ENCODE measurements at places on chromosomes 5 and 9.

DNA sequence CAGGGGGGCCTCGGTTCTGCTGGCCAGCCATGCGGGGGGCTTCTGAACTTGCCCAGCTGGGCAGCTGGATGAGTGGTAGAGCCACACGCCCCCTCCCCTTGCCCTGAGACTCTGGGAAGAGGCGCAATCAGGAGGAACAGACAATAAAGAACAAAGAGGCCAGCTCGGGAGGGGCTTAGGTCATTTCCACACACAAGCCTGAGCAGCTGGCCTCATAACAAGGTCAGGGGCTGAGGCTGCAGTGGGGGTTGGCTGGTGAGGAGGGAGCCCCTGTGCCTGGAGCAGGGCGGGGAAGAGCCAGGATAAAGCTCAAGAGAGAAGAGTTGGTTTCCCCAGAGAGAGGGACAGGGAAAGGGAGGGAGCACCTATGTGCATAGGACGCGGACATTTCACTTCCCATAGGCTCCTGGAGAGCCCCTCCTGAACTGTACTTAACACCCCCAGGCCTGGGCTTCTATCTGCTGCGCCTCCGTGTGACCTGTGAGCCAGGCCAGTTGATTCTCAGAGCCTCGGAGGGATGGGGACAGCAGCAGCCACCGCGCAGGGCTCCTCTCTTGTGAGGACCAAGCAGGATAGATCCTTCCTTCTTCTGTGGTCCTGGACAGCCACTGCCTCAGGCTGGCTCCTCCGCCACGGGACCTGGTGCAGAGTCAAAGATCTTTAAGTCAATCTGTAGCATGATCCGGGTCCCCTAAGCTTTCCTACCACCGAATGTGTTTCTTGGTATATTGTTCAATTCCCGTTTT, 75.3 kb upstream of the GGTA1 start:
- no peak for DNase-seq

- peak; percentile 54 for DNase-seq
Measured at GRCh38 chr5:123371575-123372179, 51.5 kb downstream of the CEP120 start.

- no peak for DNase-seq
Measured at GRCh38 chr9:129981180-129981907, 61.6 kb downstream of the FNBP1 start.

- no peak for DNase-seq
Measured at GRCh38 chr5:2260211-2261003, 377.7 kb upstream of the IRX4 start.

GRCh38 chr9:5873439-5873838, 17.2 kb upstream of the MLANA start:
- DNase-seq, result no peak

DNA sequence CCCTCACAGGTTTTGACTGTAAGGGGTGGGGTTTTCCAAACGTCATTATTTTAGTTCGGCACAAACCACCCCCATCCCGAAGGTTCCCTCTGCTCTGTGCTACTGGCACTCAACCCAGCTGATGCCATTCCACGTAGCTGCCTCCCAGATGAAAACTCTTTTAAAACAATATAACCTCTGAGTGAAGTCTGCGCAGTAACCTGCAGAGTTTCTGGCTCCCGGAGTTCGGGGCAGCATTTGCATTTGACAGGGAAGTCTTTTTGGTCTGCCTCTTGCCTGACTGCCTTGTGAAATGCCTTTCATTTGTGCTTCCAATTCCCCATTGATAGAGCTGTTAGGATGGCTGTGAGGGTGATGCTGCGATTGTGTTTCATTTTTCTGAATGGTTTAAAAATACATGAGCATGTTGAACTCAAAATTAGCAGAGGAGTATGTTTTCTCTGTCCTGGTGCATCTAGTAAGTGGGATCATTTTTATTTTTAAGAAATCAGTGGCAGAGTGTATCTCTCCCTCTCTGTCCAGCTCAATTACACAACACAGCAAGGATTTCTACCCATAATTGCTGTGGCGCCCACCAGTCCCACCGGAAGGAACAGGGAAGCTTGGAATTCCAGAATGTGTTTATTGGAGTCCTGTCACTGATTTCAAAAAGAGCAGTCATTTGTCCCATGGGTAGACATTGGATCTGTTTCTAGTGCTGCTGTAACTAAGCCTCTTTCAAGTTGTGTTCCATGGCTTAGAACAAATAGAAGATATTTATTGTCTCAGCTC, 24.8 kb downstream of the ADCY2 start:
- DNase-seq, result no peak

DNA sequence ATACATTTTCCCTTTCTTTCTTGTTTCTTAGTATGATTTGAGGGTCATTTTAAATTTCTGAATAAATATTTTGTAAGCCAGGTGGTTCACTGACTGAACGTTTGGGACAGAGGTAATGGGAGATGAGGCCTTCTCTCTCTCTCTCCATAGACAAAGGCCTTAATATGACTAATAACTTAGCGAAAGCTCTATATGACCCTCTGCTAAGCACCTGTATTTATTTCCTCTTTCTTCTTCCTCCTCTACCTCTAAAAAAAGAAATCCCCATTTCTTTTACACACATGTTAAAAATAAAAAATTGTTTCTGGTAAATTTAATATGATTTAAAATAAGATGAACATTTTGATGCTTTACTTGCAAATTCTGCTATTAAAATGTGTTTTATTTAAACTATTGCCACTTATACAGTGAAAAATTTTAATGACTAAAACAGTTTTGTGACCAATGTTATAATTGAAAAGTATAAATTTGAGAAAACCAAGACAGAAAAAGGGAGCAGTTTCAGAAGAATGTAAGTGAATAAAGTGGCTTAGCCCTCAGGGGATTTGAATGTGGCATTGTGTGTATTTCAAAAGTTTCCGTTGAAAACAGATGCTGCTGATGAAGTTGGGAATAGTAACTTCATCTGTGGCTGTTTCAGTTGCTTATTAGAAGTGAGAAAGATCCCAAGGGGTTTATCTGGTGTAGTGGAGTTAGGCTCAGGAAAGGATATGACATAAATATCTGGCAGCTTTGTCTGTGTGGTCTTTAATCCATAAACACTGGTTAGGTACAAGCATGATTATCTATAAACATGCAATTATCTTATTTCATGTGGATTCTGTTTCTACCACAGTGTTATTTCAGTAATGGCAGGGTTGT, 128.6 kb upstream of the GRHPR start:
- DNase-seq, result no peak

DNA sequence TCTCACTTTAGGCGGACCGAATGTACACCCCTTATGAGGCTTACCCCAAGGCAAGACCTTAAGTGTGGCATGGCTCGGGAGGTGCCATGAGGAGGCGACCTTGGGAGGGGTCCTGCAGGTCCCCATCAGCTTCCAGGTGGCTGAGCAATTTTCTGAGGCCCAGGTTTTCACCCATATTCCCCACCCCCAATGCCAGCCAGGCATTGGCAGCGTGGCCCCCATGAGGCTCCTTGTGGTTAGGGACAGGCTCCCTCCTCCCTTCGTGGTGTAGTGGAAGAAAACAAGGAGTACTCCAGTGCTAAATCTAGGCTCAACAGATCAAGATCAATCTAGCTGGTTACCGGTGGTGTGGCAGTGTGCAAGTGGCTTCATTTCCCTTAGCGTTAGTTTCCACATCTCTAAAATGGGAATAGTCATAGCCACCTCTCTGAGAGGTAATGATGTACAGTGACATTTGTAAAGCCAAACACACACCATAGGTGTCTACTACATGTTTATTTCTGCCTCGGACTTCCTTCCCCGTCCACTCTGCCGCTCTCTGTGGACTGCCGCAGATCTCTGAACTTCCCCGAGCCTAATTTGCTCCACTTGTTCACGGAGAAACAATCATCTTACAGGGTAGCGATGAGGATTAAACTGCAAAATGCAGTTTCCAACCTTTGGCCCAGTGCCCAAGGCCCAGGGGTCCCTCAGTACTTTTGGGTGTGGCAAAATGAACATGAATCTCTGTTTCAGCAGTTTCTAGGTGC, 8.4 kb downstream of the LHX2 start:
- no peak for DNase-seq

DNA sequence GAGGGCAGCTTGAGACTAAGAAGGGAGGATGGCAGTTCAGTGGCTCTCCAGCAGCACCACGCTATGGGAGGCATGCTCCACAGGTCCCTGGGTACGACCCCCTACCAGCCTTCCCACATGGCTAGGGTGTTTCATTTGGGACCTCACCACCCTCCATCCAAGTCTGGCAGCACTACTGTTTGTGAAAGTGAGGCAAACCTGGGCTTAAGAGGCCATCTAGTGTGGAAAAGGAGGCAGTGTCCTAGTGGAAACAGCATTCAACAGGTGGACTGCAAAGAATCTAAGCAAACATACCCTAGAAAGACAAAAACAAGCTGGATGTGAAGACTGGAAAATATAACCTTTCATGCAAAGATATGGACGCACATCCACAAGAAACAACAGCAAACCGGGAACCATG, 4.8 kb upstream of the C5orf47 start:
- no peak for DNase-seq

- DNase-seq, result no peak
Measured at GRCh38 chr9:101677861-101678260, 60.6 kb downstream of the GRIN3A start.

DNA sequence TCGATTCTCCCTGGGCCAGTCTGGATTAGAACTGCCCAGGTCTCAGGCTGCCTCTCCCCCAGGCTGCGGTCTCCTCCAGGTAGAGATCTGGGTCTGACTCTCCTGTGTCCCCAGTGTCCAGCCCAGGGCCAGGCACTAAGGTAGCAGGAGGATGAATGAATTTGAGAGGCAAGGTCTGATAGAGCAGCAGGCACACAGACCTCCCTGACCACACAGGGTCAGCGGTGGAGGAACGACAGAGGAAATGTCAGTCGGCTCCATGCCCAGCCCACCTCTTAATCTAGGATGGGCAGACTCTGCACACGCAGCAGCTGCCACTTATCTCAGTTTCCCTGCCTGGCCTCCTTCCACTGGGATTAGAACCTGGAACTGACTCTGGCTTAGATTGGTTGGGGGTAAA, 272.7 kb upstream of the MVB12B start:
- DNase-seq, result no peak

DNA sequence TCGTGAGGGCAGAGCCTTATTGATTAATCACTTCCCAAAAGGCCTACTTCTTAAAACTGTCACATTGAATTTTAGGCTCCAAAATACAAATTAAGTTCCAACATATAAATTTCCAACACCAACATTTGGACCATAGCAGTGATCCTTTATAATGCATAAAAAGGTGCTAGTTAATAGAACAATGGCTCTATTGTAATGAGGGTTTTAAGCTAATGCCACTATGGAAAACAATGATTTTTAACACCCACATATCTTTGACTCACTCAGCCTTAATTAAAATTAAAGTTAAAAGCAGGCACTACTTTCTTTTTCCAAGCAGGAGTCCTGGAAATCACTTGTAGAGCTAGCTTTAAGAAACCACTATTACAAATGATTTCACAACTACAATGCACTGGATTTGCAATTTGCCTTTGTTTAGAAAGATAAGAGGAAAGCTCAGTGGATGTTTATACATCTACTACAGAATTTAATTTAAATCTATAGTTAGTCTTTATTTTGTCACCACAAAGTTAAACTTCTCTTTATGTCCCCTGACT, 41.8 kb downstream of the DPYSL3 start:
- no peak for DNase-seq

GRCh38 chr5:116722651-116723050, 148.0 kb upstream of the SEMA6A start:
- DNase-seq, result no peak

- DNase-seq, result no peak
Measured at GRCh38 chr5:124065508-124065907, 553.5 kb downstream of the CSNK1G3 start.

GRCh38 chr5:159359408-159359807, 29.1 kb upstream of the IL12B start:
- DNase-seq, result no peak

GRCh38 chr9:6676254-6676921, 30.9 kb upstream of the GLDC start:
- no peak for DNase-seq

- no peak for DNase-seq
Measured at GRCh38 chr5:95988094-95988493, 26.4 kb upstream of the ELL2 start.

DNA sequence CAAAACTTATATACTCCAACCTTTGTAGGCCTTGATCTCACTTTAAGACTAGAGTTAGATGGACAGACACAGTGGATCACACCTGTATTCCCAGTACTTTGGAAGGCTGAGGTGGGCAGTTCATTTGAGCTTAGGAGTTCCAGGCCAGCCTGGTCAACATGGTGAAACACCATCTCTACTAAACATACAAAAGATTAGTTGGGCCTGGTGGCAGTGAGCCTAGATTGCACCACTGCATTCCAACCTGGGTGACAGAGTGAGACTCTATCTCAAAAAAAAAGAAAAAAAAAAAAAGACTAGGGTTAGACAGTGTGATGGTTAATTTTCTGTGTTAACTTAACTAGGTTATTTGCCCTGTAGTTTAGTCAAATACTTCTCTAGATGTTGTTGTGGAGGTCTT, 74.1 kb downstream of the CFAP95 start:
- DNase-seq, result no peak

- no peak for DNase-seq
Measured at GRCh38 chr5:143447983-143448382, 44.5 kb upstream of the NR3C1 start.

DNA sequence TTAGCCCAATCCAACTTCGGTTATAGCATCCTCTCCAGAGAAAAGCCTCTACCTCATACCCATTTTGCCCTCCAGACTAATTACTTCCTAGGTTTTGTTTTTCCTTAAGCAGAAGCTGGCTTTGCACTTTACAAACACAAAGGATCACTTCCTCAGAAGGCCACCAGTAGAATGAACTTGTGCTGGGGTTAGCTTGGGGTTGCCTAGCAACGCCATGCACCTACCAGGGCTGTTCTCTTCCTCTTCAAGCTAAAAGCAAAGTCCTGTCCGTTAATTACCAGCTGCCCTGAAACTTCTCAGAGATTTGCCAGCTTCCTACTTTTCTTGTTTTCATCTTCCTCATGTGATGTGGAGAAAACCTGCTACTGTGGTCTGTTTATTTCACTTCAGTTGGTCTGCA, 132.0 kb upstream of the WWC1 start:
- DNase-seq, result no peak

GRCh38 chr5:54632131-54632701, 114.7 kb downstream of the SNX18 start:
- DNase-seq, result no peak

DNA sequence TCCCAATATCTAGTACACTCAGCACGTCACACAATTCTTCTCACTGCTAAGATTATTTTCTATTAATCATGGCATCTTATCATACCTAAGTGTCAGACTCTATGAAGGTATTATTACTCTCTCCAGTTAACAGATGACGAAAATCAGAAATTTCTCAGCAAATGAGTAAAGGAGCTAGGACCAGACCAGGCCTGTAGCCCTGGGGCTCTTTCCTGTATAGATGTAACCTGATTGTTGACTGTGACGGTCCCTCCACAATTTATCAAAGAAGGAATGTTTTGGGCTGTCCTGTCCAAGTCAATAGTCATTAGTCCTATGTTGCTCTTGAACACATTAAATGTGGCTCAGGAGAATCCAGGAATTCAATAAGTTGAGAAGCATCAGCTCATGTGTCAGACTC, 106.2 kb downstream of the ST8SIA4 start:
- no peak for DNase-seq
